Tongue (tissue), 3 donors: ENCODE measurements at places on chromosomes 12 and 14. TPM values are rescaled to one million over a fixed set of nuclear protein-coding genes. Genes with fewer than 3 reads are reported as not detected.

DNA sequence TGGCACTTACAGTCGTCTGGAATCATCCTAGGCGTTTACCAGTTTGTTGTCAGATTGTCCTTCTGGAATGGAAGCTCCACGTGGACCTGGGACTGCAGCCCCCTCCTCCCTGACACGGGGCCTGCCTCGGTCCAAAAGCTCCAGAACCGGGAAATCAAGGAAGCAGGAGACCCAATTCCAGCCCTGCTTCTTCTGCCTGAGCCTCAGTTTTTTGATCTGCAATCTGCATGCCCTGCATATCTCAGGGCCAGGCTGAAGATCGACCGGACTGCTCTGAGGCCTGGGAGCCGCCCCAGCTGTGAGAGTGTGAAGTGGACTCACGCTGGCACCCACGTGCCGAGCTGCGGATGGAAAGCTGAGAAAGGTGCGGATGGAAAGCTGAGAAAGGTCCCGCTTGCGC is 98.6 kb downstream of the SETD3 start:
- no peak for DNase-seq

DNA sequence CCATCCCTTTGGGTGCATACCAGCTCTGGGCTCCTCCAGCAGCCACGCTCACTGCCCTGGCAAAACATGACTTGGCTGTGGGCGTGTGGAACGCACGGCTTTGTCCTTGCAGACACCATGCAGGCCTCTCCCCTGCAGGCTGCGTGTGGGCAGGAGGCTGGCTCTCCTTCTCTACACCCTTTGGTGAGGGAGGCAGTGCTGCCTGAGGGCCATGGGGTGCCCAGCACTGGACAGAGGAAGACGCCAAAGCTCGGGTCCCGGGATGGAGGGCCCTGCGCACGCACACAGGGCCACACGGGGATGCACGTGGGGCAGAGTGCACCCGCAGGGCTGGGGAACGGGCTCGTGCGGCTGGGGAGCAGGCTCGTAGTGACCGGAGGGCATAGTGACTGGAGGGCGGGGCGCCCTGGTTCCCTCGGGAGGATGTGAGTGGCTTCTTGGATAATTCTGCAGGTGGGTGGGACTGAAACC is 89.7 kb downstream of the ADGRD1 start:
- no peak for DNase-seq

DNA sequence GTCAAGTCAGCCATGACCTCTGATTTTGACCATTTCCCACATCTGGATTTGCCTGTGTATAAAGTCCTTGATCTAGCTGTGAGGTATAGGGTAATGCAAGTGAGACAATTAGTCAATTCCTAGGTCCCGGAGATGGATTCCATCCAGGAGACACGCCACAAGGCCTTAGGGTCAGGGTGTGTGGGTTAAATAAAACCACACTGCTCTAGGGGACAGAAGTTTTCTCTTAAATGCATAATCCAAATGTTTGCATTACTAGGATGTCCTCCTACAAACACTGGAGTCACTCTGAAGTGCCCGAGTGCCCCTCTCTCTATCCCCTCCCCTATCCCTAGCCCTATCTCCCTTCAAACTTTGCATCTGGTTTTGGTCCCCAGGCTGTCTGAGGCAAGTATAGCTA is 26.8 kb downstream of the LRIG3 start:
- DNase-seq: no peak

DNA sequence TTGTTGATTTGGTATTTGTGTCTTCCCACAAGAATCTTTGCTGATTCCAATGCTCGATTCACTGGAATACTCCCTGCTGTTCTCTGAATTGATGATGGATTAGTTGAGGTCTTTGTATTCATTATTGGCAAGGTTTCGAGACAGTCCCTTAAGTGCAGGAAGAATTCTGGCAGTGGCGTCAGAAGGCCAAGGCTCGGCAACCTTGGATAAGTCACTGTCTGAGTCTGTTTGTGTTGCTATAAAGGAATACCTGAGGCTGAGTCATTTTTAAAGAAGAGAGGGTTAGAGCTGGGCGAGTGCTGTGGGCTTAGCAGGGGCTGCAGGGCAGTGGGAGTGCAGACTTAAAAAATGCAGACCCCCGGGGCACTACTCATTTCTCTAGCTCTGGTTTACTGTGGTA is 56.9 kb downstream of the CHST11 start:
- DNase-seq: no peak

GRCh38 chr14:29016050-29016900 is 249.7 kb downstream of the FOXG1 start:
- peak; percentile 48 for DNase-seq

The ING4 gene
- total RNA-seq: 46.2 TPM
